ENCODE measurements at places on chromosomes 7 and 10.
A peak's percentile ranks its signal among the peaks of the same experiment; 100 is the strongest.

DNA sequence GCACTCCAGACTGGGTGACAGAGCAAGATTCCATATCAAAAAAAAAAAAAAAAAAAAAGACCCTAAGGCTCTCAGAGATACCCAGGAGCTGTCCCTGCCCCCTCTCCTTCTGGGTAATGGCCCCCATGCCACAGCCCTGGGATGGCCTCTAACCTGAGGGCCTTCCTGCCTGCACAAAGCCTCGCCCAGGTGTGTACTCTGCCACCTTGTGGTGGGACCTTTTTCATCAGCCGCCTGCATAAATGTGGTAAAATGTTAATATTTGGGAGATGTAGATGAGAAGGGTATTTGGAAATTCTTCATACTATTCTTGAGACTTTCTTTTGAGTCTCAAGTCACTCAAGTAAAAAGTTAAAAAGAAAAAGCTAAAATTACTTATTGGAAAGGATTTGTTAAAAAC is 46.3 kb upstream of the RNF216 start:
- DNase-seq = peak; percentile 15

- DNase-seq = no peak
Measured at GRCh38 chr7:121620953-121621606, 225.0 kb upstream of the FAM3C start.

DNA sequence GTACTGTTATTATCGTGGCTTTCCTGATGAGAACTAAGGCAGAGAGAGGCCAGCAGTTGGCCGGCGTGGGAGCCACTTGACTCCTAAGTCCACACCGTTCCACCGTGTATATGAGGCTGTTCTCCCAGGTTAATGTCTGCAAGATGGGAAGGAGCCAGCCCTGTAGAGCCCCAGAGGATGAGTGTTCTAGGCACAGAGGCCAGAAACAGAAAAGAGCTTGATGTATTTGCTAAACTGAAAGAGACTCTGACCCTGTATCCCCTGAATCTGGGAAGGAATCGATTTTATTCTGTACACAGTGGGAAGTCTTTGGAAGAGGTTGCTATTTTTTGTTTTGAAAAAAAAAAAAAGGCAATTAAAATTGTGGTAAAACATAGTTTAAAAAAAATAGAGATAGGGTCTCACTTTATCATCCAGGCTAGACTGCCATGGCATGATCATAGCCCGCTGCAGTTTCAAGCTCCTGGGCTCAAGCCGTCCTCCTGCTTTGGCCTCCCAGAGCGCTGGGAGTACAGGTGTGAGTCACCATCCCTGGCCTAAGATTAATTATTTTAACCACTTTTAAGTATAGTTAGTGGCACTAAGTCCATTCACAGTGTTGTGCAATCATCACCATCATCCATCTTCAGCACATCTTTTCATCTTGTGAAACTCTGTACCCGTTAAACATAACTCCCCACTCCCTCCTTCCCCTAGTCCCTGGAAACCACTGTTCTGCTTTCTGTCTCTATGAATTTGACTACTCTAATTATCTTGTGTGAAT is 348.8 kb downstream of the SDK1 start:
- DNase-seq = no peak

DNA sequence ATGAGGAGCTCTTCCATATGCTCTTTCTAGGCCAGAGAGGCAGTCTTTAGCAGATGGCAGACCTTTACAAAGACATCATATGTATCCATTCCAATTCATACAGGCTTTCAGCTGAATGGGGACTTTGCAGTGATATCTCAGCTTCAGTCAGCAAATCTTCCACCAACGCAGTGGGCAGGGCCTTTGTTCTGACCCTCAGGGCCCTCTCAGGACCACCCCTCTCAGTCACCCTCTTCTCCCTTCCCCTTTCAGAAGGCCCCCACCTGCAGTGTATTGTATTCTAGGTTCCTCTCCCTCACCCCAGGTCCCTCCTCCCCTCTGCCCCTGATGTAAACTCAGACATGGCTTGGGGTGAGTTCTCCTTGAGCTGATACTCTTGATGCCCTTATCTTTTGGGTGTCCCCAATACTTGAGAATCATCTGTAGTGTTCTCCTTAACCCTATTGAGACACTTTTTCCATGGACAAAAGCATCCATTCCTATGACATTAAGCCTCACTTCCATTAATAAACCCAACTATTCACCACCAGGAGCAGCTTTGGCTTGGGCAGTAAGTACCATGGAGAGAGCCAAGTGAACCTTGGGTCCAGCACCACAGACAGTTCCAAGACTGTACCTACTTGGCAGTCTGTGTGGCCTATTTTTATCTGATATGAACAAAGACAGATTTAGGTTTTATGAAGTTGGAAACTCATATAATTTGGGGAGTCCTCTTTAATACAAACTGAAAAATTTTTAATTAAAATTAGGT is 62.7 kb downstream of the ADCYAP1R1 start:
- DNase-seq = peak; percentile 28

DNA sequence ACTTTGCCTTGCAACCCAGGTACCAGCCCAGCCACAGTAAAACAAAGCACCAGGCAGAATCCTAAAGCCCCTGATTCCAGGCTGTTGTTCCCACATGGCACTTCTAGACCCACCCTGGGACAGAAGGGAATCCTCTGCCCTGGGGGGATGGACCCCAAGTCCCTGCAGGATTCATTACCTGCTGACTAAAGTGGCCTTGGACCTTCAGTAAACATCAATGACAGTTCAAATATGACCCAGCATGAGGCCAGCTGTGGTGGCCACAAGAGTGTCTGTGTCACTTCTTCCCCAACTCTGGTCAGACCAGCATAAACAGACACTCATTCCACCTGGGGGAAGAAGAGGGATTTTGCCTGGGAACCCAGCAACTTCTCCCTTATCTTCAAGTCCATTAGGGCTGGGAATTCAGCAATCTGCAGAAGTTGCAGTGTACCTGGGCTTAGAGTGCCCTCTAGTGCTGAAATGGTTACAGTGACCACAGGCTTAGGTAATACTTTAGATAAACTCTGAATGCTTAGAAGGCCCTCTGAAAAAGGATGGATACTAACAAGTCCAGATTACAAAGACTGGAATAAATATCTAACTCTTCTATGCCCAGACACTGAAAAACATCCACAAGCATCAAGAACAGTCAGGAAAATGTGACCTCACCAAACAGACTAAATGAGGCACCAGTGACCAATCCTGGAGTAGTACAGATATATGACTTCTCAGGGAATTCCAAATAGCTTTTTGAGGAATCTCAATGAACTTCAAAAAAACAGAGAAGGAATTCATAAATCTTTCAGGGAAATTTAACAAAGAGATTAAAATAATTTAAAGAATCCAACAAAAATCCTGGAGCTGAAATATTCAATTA is 108.5 kb upstream of the TMEM168 start:
- DNase-seq = peak; percentile 85

DNA sequence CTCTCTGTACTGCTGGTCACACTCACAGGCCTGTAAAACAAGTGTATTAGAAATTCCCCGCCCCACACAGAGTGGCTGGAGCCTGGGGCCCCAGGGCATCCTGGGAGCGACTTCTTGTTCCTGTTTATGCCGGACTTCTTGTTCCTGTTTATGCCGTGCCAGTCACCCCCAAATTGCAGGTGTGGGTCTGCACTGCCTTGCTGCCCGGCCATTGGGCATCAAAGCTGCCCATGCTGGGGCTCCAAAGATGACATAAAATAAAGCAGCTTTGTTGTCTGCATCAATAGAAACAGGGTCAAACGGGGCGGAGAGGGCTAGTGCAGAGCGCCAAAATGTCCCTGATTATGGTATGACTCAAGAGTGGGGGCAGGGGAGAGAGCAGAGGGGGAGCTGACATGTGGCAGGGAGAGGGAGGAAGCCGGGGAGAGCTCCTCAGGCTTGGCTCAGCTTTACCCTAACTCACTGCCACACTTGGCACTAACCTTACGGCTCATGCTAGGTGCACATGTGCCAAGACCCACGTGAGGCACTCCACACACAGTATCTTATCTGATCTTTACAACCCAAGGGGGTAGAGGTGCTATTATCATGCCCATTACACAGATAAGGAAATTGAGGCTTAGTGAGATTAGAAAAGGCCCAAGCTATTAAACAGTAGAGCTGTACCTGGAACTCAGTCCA is 98.4 kb downstream of the PIP4K2A start:
- DNase-seq = peak; percentile 84

DNA sequence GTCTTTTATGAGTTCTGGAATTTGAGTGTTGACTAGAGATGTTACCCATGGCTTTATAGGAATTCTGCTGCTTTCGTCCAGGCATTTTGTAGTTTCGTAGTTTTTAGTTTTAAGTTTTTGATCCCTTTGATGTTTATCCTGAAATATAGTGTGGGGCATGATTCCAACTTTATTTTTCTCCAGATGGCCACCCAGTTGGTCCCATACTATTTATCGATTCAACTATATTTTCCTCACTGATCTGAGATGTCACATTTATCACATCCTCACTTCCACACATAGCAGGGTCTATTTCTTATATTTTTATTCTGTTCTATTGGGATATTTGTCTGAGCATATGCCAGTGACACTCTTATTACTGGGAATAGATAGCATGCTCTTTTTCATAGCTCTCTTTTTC is 33.9 kb downstream of the ADRA2A start:
- no peak for DNase-seq

GRCh38 chr7:116232350-116232749 is 22.0 kb downstream of the TES start:
- no peak for DNase-seq

GRCh38 chr7:143318661-143319060 is 2.8 kb downstream of the CLCN1 start:
- DNase-seq = peak; percentile 82

DNA sequence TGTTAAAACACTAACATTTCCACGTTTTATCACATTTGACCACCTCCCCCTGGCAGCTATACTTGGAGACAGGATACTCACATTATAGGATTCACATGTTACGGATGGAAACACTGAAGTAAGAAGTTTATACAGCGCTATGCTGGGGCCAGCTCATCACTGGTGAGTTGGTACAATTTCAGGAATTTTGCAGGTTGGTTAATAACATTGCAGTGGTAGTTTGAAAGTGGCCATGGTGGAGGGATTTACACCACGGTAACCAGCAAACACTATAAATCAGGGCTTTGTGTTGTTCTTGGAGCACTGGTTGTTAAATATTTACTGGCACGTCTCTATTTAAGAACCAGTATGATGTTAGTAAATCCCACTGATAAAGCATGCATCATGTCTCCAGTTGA is 174.0 kb downstream of the GFRA1 start:
- no peak for DNase-seq

All from suppressor macrophage (primary cell).